ENCODE measurements at places on chromosomes 7 and 10.

- DNase-seq: no peak
These were observed 136.3 kb downstream of the SH3PXD2A start for GRCh38 chr10:103719036-103719435.

DNA sequence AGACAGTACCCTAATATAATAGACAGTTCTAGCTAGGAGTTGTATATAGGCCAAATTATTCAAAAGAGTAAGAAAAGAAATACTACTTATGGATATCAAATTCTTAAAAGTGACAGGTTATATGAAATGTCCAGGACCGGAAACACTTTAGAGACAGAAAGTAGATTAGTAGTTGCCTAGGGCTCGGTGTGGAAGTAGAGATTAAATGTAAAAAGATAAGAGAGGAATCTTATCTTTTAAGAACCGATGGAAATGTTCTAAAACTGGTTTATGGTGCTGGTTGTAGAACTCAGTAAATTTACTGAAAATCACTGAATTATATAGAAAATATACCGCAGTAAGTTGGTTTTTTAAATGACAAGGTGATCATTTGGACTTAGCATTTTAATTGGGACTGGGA is 147.5 kb upstream of the ASAH2 start:
- no peak for DNase-seq

GRCh38 chr10:124002391-124003069 is 90.9 kb downstream of the CHST15 start:
- no peak for DNase-seq

DNA sequence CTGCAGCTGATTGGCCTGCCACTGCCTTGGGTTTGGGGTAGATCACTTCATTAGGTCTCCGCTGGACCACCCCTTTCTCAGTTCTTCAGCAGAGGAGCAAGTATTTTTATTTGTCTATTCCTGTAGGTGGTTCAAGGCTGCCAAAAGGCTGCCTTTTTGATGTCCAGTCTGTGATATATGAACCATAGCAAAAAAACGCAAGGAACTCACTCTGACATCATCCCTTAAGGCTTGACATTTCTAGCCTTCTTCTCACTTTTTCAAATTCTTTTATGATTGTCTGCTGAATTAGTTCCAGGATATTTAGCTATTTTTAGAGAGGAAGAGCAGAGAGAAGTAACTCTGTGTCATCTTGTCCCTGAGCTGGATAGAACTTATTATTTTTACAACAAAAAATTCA is 269.2 kb downstream of the BAMBI start:
- DNase-seq: no peak

DNA sequence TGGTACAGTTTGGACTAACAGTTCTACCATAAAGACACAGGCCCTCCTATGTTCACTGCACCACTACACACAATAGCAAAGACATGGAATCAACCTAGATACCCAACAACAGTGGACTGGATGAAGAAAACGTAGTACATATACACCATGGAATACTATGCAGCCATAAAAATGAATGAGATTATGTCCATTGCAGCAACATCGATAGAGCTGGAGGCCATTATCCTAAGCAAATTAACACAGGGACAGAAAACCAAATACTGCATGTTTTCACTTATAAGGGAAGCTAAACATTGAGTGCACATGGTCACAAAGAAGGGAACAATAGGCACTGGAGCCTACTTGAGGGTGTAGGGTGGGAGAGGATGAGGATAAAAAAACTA is 75.0 kb downstream of the MEST start:
- no peak for DNase-seq

- no peak for DNase-seq
These were observed 176.6 kb upstream of the TNS3 start for GRCh38 chr7:47758546-47758945.

DNA sequence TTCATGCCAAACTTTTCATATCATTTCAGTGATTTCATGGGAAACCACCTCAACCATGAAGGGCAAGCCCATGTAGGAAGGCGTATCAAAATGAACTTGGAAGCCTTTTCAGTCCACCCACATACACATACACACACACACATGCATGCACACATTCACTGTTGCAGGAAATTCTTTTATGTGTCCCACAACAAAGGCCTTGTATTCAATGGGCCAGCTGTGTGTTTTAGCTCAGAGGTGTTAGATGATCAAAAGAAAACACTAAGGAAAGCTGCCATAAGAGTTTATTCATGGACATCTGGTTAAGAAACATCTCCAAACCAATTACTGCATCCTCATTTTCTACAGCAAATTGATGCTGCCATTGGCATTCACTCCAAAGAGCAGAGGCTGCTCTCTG is 74.4 kb upstream of the STK17A start:
- no peak for DNase-seq

DNA sequence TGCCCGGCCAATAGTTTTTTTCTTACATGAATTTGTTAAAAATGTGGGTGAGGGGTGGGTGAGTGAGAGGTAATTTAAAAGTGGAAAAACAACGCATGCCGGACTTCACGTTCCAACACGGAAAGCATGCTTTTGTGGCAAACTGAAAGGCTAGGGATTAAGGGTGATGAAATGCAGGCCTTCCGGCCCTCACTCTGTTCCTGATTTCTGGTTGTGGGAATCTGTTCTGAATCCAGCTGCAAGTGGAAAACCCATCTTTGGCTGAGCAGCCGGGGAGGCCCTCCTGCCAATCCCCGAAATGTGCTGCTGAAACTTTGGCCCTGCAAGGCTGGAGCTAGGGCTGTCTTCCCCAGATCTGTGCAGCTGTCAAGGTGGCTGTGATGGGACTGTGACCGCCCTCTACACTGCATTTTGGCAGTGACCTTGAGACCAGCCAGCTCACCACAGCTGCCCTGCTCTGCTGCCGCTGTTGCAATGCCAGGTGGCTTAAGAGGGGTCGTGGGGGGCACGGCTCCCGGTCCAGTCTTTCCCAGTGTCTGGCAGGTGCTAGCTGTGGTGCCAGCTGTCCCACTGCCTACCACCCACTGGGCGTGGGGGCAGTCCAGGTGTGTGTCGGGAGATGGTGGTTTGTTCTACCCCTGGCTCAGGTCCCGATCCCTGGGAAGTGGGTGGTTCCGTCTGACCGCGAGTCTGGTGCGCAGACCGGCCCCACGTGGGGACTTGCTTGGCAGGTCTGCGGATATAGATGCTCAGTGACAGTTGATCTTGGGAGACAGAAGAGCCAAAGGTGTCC is 39.0 kb downstream of the TET1 start:
- no peak for DNase-seq

DNA sequence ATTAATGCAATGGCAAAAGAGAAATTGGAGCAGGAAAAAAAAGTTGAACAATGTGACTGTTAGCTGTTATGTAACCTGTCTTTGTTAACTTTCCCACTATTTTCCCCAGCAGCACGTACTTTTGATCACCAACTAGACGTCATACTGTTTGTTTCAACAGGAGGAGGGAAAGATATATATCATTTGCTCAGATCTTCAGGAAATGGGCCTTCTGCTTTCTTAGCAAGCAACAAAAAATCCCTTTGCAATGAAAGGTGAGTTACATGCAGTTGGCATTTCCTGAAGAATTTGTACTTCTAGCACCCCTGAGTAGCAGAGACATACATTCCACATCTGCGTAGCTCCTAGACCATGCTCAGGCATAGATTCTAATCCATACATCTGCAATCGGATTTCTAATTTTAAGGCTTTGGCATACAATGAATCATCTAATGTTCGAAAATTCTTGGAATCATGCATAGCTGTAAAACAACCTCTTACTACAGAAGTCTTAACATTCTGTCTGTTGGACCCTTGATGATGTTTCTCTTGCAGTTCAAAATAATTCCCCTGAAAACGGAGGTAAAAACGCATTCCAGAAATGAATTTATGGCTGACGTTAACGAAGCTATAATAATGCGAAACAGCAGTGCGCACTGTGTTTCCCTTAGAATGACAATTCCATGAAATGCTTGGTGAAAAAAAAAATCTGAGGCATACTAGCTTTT is 286.9 kb upstream of the MGMT start:
- no peak for DNase-seq

DNA sequence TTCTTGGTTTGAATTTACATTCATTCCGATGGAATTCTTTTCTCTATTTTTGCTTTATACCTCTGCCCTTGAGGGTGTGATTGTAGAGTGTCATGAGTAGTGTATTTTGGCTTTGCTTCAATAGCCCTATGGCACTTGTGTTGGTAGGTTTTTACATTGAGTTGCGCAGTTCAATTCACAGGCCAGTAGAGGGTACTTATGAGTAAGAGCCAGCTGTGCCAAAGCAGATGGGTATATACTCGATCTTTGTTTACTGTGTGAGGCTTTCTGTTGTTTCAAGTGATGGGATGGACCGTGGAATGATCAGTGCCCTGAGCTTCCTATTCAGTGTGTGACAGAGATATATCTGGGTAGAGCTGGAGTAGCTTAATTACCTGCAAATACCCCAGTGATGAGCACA is 4.3 kb upstream of the AKR1C3 start:
- no peak for DNase-seq

DNA sequence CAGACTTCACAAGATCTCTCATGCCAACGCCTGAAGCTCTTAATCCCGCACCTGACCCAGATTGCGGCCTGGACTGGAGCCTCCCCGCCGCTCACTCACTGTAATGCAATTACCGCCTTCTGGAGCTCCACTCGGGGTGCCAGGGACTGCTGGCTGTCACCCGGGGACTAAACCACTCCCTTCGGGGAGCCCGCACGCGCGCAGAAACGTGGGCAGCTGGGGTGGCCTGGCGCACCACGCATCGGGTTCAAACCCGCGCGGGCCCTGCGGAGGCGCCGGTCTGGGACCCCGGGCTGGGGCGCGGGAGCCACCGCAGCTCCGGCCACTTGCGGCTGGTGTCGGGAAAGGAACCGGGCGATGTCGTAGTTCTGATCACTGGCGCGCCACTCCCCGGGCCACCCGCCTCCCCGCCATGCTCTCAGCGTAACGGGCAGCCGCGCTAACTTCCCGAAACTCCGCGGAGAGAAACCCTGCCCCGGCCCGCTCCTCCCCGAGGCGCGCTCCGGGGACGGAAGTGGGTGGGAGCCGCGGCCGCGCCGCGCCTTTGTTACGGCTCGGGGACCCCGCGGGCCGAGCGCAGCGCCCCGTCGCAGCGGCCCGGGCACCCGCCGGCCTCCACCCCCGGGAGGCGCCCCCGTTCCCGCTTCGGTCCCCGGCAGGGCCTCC is 100.3 kb upstream of the SVIL start:
- DNase-seq: peak; percentile 44

GRCh38 chr7:78924581-78924980 is 528.9 kb downstream of the MAGI2 start:
- no peak for DNase-seq

GRCh38 chr10:26890956-26891355 is 30.2 kb upstream of the ABI1 start:
- DNase-seq: peak; percentile 5

GRCh38 chr10:106498675-106499074 is 665.8 kb downstream of the SORCS1 start:
- no peak for DNase-seq

GRCh38 chr10:34029455-34029854 is 695.0 kb upstream of the NRP1 start:
- DNase-seq: no peak

DNA sequence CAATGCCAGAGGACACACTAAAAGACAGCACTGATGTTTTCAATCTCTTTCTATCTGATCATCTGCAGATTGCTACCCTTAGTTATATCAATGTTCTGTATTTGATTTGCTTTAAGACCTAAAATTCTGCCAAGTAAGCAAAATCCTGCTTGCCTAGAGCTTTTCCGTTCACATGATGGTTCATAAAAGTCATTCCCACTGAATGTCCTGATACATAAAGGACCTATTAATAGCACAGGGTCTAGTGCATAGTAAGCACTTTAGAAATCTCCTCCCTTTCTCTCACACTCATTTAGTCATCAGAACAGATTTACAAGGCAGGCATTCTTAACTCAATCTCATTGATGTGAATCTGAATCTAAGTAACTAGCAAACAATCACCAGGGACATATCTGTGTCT is 68.8 kb downstream of the PCGF5 start:
- DNase-seq: no peak

- DNase-seq: no peak
These were observed 206.3 kb downstream of the SNX10 start for GRCh38 chr7:26497801-26498596.

- DNase-seq: no peak
These were observed 8.8 kb upstream of the AFAP1L2 start for GRCh38 chr10:114412907-114413797.

GRCh38 chr7:139431010-139431409 is 52.5 kb downstream of the KLRG2 start:
- no peak for DNase-seq

GRCh38 chr10:29663718-29664117 is 28.9 kb upstream of the SVIL start:
- DNase-seq: no peak
